ENCODE measurements at places on chromosomes 2 and 18. TPM values are rescaled to one million over a fixed set of nuclear protein-coding genes. Genes with fewer than 3 reads are reported as not detected.

DNA sequence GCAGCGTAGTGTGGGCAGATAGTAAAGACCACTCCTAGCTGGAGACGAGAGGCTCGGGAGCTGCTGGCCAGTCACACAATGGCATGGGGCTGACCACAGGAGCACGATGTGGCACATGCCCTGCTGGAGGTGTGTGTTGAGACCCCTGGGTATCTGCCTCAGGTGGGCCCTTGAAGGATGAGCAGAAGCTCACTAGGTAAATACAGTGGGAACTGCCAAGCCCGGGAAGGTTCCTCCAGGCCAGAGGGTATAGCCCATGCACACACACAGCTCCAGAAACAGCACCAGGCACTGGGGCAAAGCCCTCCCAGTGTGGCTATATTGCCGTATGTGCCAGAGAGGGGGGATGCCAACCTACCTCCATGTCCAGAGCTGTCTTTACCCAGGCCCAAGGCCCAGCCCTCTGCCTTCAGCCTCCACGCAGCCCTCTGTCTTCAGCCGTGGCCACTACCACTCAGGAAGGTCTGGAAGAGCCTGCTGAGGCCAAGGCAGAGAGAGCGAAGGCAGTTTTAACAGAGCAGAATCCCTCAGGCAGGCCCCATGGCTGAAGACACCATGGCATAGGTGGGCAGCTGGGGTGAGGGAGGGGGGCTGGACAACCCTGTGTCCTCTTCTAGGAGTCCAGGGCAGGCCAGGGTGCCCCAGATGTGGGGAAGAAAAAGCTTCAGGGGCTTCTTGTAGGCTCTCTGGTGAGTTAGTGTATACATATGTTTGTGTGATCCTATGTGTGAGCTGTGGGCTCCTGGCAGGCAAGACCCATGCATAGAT, 7.0 kb upstream of the ARID5A start:
- H3K4me1 ChIP-seq, result peaks cover 47% of the 10 kb centered on the region
- H3K27ac ChIP-seq, result peak overlapping the region; percentile 65
- DNase-seq, result no peak
- H3K4me3 ChIP-seq, result no peak overlapping the region
- H3K27me3 ChIP-seq, result no peaks in the 10 kb centered on the region

KCNG2 gene
- not detected for total RNA-seq

SLC9A4 gene
- not detected for total RNA-seq

MEP1B gene
- not detected for total RNA-seq

GRCh38 chr2:23042216-23042906, 342.6 kb upstream of the KLHL29 start:
- no peak overlapping the region for H3K4me3 ChIP-seq
- H3K27ac ChIP-seq, result no peak overlapping the region
- H3K4me1 ChIP-seq, result no peaks in the 10 kb centered on the region
- H3K36me3 ChIP-seq, result no peaks in the 10 kb centered on the region

GRCh38 chr2:65231121-65231520, 3.5 kb downstream of the ACTR2 start:
- H3K4me1 ChIP-seq, result peaks cover 35% of the 10 kb centered on the region
- H3K27ac ChIP-seq, result no peak overlapping the region
- no peak for DNase-seq
- H3K27me3 ChIP-seq, result no peaks in the 10 kb centered on the region
- peaks cover 3% of the 10 kb centered on the region for H3K36me3 ChIP-seq

PDE6D gene
- total RNA-seq, result 17.4 TPM

MBD1 gene
- 127 TPM for total RNA-seq

DNA sequence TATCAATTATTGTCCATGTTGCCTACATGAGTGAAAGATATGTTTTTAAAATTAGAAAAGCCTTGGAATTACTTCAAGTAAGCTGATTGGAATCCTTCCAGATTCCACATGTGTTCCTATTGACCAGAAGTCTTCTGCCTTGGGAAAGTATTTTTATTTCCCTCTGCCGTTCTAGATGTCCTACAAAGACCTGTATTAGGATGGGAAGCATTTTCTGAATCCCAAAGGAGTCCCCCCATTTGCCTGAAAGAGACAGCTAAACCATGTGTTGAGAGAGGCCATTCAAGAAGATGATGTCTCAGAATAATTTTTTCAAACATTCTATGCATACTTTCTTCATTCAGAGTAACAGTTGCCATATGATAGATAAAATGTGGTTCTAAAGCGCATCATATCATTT, 19.0 kb upstream of the MYO1B start:
- no peak overlapping the region for H3K4me3 ChIP-seq
- H3K4me1 ChIP-seq, result no peaks in the 10 kb centered on the region
- H3K27ac ChIP-seq, result no peak overlapping the region
- DNase-seq, result no peak
- no peaks in the 10 kb centered on the region for H3K27me3 ChIP-seq

GRCh38 chr2:78455586-78455985, 569.9 kb upstream of the REG3G start:
- no peak overlapping the region for H3K4me3 ChIP-seq
- no peak for DNase-seq
- H3K4me1 ChIP-seq, result no peaks in the 10 kb centered on the region
- H3K27ac ChIP-seq, result no peak overlapping the region

GRCh38 chr2:240806006-240806405, 14.0 kb downstream of the KIF1A start:
- H3K4me1 ChIP-seq, result no peaks in the 10 kb centered on the region
- H3K27ac ChIP-seq, result no peak overlapping the region
- DNase-seq, result no peak
- H3K4me3 ChIP-seq, result no peak overlapping the region
- peaks cover 10% of the 10 kb centered on the region for H3K27me3 ChIP-seq
